ENCODE measurements at places on chromosomes 2 and 18. TPM values are rescaled to one million over a fixed set of nuclear protein-coding genes. Genes with fewer than 3 reads are reported as not detected.

The DSG3 gene
- total RNA-seq, result 0.09 TPM

The C2orf80 gene
- total RNA-seq, result not detected

The EMX1 gene
- 0.09 TPM for total RNA-seq

The ALK gene
- 0.09 TPM for total RNA-seq
